ENCODE measurements at places on chromosomes 13 and 19.

- DNase-seq: peak; percentile 48
Measured at GRCh38 chr19:35267818-35268535, 785 bp upstream of the USF2 start.

DNA sequence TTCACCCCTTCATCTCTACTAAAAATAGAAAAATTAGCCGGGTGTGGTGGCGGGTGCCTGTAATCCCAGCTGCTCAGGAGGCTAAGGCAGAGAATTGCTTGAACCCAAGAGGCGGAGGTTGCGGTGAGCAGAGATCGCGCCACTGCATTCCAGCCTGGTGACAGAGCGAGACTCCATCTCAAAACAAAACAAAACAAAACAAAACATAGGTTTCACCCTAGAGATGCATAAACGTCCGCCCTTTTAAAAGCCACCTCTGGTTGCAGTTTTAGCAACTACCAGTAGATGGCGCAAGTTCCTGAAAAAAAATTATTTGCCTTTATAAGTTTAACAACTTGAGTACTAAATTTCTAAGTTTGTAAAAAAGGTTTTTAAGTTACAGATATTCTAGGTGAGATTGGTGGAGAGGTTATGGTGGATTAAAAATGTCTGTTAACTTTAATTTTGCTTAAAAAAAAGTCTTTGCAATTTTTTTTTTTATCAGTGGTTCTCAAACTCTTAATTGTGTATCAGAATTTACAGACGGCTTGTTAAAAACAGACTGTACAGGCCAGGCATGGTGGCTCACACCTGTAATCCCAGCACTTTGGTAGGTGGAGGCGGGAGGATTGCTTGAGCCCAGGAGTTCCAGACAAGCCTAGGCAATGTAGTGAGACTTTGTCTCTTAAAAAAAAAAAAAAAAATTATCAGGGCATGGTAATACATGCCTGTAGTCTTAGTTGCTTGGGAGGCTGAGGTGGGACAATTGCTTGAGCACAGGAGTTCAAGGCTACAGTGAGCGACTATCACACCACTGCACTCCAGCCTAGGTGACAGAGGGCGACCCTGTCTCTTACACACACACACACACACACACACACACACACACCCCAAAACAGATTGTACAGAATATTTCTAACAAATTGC lies 42.1 kb downstream of the NAA16 start:
- DNase-seq: no peak

DNA sequence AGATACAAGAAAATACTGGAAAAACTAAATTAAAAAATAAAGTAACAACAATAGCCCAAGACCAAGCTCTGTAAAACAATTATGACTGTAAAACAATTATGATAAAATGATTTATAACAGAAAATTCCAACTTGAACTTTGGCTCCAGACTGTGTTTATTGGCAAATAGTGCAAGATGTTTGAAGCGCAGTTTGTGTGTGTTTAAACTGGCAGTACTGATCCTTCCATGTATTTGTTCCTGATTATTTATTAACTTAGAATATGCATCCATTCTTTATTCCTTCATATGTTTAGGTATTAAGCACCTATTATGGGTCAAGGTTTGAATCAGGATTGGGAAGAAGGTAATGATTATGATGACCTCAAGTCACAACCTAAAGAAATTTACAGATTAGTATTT lies 37.8 kb downstream of the ZNF582 start:
- no peak for DNase-seq

DNA sequence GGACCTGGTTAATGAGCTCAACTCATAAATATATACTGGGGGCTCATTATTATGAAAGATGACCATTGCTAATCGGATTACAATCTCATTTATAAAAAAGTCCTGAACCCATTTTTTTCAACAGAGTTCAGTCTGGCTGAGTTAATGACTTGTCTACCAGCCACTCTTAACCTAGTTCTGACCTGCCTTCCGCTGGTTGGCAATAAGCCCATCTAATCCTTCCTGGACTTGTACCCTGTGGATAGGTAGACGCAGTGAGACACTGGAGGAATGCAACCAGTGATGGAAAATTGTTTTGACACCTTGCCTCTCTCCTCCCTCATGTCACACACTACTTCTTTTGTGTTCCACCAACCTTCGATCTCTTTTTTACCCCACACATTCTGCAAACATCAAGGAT lies 279.9 kb downstream of the FOXO1 start:
- no peak for DNase-seq

- DNase-seq: no peak
Measured at GRCh38 chr19:45509692-45510015, 2.4 kb downstream of the VASP start.

- DNase-seq: no peak
Measured at GRCh38 chr19:44681992-44682790, 10.9 kb downstream of the CEACAM19 start.

DNA sequence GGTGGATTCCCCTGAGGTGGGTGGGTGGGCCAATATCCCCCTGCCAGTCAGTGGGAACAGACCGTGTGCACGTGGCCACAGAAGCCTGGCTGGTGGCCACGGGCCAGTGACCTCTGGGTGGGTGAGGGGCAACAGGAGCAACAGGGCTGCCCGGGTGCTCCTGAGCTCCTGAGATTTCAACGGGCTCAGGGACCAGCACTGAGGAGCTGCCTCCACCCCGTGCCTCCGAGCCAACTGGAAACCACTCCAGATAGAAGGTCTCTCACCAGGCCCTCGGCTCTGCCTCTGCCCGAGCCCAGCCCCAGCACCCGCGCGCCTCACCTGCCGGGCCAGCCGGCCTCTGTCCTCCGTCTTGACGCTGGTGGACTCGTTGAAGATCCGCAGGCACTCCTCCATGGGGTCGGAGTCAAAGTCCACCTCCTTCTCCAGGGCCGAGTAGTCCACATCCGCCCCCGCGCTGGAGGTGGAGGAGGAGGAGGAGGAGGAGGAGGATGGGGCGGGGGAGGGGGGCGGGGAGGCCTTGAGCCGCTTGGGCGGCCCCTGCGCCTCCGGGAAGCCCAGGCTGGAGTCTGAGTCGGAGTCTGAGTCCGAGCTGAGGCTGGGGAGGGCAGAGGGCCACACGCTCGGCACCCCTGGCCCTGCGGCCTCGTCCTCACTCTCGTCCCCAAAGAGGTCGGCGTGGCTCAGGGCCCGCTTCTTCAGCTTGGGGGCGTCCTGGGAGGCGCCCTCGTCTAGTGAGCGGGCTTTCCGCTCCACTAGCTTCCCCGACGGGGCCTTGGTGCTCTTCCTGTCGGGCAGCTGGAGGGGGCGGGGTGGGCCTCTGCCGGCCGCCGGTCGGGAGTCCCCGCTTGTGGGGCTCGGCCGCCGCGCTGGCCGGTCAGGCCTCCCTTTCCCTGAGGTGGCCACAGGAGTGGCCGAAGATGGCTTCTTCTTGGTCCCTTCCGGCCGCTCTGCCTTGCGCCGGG lies 14.8 kb upstream of the ATP8B3 start:
- no peak for DNase-seq

GRCh38 chr13:110507678-110508381 lies 53.7 kb downstream of the RAB20 start:
- DNase-seq: no peak

All from stimulated activated CD8-positive, alpha-beta memory T cell treated with anti-CD3 and anti-CD28 coated beads, Interleukin-7, amount 100 ng/mL, for 24 hours (primary cell).